ENCODE measurements at places on chromosomes 1 and 21.

DNA sequence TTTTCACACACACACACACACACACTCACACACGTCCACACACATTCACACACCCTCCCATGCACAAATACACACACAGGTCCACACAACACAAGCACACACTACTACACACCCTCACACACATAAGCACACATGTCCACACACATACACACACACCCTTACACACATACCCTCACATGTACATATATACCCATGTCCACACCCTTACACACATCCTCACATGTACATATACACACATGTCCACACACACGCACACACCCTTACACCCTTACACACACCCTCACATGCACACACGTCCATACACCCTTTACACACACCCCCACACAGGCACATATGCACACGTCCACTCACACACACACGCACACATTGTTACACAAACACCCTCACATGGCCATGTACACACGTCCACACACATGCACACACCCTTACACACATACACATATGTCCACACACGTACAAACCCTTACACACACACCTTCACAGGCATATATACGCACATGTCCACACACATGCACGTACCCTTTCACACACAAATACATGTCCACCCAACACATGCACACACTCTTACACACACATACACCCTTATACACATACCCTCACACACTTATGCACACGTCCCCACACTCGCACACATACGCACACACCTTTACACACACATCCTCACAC, 50.7 kb downstream of the RGS7 start:
- DNase-seq: no peak

- DNase-seq: no peak
These were observed 145.0 kb upstream of the ZC3H11B start for GRCh38 chr1:219757890-219758289.

GRCh38 chr1:94496076-94496755, 45.3 kb downstream of the F3 start:
- no peak for DNase-seq

GRCh38 chr1:24080131-24080530, 31.8 kb downstream of the MYOM3 start:
- DNase-seq: no peak

GRCh38 chr1:23585321-23586022, 26.2 kb upstream of the ID3 start:
- no peak for DNase-seq

DNA sequence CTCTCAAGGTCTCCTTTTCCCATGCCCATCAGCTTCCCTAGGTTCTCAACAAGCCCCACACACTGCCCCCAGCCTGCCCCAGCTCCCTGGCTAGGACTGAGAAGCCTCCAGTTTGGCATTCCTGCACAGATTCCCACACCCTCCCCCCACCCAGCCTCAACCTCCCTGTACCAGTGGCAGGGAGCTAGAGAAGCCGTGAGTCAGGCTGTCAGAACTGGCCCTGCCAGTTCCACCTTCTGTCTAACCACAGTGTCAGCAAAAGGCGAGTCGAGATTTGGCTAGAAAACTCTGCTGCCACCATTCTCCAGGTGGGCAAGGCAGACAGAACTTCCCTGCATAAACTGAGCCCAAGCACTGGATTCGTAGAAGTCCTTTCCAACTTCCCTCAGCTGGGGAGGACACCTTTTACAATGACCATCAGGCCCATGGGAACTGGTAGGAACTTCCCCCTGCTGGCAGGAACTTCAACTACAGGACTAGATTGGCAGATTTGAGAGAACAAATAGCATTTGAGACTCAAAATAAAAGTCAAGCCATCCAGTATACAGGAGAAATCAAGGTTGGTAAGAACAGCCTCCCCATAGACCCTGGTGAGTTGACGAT, 31.0 kb downstream of the TNNT2 start:
- peak; percentile 2 for DNase-seq

DNA sequence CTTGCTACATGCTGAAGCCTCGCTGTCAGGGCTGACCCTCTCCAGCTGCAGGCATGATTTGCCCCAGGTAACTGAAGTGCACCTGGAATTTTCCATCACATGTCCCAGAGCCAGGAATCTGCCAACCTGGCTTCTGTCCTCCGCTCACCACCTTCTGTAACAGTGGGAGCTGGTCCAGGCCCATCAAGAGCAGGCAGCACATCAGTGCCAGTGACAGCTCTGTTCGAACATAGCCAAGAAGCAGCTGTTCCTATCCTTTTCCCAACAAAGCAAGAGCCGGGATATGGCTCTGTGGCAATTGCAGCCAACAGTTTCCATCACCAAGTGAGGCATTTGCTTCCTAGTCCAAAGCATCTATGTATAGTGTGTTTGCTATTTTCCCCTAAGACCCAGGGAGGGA, 42.2 kb upstream of the KANK4 start:
- no peak for DNase-seq
